ENCODE measurements at places on chromosomes 3 and 15.

GRCh38 chr3:21697707-21698106, 53.3 kb downstream of the ZNF385D start:
- no peak for DNase-seq

DNA sequence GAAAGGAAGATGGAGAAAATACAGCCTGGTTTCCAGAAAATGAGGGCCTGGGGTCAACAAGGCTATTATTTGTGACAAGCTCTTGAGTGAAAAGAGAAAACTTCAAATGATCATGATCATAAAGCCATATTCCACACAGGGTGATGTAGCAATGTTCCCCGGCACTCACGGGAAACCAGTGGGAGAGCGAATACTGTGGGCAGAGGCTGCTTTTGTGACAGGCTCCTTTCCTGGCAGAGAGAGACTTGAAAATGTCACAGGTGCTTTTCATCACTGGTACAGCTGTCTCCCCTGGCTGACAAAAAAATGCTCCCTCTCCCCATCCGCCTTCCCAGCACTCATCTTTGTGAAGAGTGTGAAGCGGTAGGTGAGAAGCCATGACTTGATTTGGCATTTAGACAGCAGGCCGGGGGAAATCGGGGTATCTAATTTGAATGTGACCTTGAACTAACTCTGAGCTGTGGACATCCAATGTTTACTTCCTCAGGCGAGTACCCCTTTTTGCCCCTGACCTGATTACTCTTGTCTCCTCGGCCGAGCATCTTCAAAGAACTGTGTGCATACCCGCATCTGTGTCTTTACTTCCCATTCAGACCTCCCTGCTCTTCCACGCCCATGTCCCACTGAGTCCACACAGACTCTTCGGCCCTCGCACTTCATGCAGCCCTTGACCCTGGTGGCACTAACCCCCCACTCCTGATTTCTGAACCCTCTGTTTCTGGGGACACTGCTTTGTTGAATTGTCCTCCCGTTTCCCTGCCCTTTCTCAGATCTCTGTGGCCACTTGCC, 23.2 kb downstream of the CA12 start:
- no peak for DNase-seq

GRCh38 chr15:39542385-39543065, 38.4 kb upstream of the THBS1 start:
- no peak for DNase-seq

- no peak for DNase-seq
These were observed 13.3 kb upstream of the TM4SF1 start for GRCh38 chr3:149390772-149391212.

- no peak for DNase-seq
These were observed 47.9 kb downstream of the PIK3CA start for GRCh38 chr3:179196098-179196497.

GRCh38 chr3:162738784-162739183, 1242.2 kb downstream of the OTOL1 start:
- no peak for DNase-seq

DNA sequence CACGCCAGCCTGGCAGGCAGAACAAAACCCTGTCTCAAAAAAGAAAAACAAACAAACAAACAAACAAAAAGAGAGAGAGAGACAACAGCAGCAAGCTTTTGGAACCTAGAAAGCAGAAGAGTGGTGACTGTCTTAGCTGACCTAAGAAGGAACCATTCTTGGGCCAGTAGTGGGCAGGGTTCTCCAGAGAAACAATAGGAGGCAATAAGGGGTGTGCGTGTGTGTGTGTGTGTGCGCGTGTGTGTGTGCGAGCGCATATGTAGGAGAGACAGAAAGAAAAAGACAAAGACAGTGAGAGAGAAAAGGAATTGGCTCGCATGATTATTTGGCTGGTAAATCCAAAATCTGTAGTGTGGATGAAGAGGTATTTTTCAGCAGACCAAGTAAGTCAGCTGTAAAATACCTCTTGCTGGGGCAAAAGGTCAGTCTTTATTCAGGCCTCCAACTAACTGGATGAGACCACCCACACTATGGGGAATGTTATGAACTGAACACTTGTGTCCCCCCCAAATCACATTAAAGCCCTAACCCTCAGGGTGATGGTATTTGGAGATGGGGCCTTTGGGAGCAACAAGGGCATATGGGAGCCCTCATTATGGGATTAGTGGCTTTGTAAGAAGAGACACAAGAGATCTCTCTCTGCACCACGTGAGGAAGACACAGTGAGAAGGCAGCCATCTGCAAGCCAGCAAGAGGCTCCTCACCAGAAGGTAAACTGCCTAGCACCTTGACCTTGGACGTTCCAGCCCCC, 15.1 kb upstream of the BLM start:
- DNase-seq, result no peak

Data from NCI-H1105 (cell line).